ENCODE measurements at places on chromosomes 6 and 20.
A peak's percentile ranks its signal among the peaks of the same experiment; 100 is the strongest.

- no peak for DNase-seq
Measured at GRCh38 chr6:9628819-9629218, 786.1 kb downstream of the TFAP2A start.

GRCh38 chr20:44241796-44242195 is 5.3 kb upstream of the GDAP1L1 start:
- DNase-seq: no peak

GRCh38 chr6:125009578-125009977 is 47.3 kb downstream of the RNF217 start:
- peak; percentile 2 for DNase-seq

GRCh38 chr6:4802312-4802935 is 26.2 kb downstream of the CDYL start:
- no peak for DNase-seq

DNA sequence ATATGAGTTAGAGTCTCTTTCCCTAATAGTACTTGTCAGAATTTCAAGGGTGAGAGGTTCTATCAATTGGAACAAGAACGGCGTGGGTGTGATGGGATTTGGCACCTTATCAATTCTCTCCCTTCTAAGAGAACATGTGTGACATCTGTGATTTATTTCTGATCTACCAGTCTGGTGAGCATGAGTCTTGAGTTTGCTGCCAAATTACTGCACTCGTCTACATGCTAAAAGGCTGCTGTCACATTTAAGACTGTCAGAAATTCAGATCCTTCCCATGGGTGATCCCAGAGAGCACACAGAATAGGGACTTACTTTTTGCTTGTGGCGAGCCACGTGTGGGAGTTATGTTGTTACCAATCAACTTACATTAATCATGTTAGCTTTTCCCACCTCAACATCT is 370.2 kb upstream of the SASH1 start:
- DNase-seq: no peak

GRCh38 chr6:36914227-36914794 is 28.6 kb downstream of the C6orf89 start:
- DNase-seq: no peak

GRCh38 chr6:7300926-7301325 is 12.1 kb downstream of the SSR1 start:
- DNase-seq: no peak

GRCh38 chr20:32464401-32465091 is 106.4 kb downstream of the ASXL1 start:
- DNase-seq: peak; percentile 69

DNA sequence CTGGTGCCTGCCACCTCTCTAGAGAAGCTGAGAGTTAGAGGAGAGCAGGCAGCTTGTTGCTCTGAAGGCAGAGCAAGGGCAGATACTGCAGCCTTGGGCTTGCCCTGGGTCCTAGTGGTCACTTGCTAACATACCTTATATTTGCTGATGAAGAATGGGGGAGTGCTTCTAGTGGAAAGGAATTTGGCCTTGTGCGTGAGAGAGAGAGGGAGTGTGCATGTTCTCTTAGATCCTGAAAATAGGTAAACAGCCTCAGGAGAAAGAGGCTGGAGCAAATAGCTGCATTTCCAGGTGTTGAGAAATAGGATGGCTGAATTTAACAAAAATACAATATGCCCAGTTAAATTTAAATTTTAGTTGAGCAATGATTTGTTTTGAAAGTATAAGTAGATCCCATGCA is 724.5 kb upstream of the FLRT3 start:
- DNase-seq: no peak

- no peak for DNase-seq
Measured at GRCh38 chr20:41179961-41180360, 42.6 kb downstream of the PLCG1 start.
